ENCODE measurements at places on chromosomes 16 and 17. TPM values are rescaled to one million over a fixed set of nuclear protein-coding genes. Genes with fewer than 3 reads are reported as not detected.

The GRB7 gene
- 25.0 TPM for total RNA-seq

The ANKRD40CL gene
- total RNA-seq = not detected

The TAC4 gene
- total RNA-seq = not detected

The FASN gene
- 432 TPM for total RNA-seq

The MEOX1 gene
- total RNA-seq = 1.5 TPM

The EFCAB13 gene
- 11.8 TPM for total RNA-seq

The FNDC8 gene
- total RNA-seq = not detected

The PIK3R5 gene
- total RNA-seq = 37.7 TPM

The SEC14L1 gene
- 144 TPM for total RNA-seq

The CES3 gene
- total RNA-seq = 3.4 TPM

The USP43 gene
- 4.3 TPM for total RNA-seq

Measured in upper lobe of right lung (tissue), 1 donor.